Muscle of arm (tissue), 14 donors: ENCODE measurements at places on chromosomes 7 and 10.

GRCh38 chr10:103609231-103610082, 116.0 kb downstream of the NEURL1 start:
- no peak for DNase-seq

DNA sequence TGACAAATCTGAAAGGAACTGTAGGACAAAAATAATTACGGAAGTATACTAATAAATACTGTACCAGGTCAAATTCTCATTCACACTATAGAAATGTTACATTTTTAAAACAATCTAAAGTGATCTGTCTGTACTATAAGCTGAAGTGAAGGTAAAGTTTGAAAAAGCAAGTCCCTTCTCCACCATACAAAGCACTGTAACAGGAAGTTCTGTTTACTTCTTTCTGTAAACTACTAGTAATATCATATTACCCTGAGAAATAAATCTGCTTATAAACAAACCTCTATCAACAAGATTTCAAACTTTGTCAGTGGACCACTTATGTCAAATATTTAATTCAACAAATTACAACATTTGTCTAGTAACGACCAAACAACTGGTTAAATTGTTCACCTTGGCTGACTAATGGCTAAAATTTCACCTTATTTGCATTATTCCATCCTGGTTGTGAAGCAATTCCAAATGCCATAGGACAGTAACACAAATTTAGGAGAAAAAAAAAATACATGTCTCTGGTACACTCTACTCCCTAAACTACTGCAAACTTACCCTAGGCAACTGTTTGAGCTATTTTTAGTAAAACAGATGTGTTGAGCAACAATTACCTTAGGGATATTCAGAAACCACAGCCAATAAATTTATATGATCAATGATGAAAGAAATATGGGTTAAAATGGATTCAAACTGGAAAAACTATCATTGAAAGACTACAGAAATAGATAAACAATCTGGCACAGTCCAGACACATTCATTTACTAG, 126.0 kb downstream of the NRBF2 start:
- no peak for DNase-seq

DNA sequence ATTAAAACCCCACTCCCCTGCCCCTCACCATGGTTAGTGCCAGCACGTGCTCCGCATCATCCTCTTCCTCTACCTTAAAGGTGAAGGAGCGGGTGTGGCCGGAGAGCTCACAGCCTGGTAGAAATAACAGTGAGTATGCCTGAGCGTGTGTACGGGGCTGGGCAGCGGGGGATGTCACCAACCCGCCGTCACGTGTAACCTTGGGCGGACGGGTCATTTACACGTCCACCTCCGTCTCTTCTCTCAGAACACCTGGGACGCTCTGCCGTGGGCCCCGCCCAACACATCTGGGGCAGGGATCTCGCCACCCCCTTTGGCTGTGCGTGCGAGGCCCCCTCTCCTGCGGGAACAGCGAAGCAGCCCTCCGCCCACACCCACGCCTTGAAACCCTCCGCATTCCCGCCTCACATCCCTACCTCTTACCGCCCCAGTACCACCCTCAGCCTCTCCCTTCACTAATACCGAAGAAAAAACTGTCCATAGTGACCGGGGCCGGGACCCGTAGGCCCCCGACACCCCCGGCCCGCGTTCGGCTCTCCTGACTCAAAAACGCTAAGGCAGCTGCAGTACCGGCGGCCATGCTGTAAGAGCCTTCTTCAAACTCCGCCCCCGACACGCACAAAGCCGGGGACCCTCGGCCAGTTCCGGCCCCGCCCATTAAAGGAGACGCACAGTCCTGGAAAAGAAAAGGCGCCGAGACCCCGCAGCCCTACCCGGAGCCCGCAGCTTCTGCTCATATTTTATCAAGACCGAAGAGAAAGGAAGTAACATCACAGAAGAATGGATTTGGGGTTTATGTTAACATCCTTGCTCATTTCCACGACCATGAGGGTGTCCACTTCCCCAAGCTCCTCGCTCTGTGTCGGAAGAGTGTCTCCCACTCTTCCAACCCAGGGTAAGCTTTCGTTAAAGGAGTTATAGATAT, at the start of gene NPM3:
NPM3 (minus strand) TSS at position 636 of the 925 bp plus-strand sequence; CDS start at position 580, 56 bp downstream.
- DNase-seq: peak; percentile 85

- no peak for DNase-seq
Observed at GRCh38 chr10:131272897-131273451, 38.5 kb downstream of the TCERG1L start.

- DNase-seq: no peak
Observed at GRCh38 chr7:7956531-7957128, 12.0 kb upstream of the GLCCI1 start.
